ENCODE measurements at places on chromosomes 7 and 10.

GRCh38 chr10:80686734-80687475 lies 149.2 kb downstream of the SH2D4B start:
- peaks cover 11% of the 10 kb centered on the region for H3K27me3 ChIP-seq
- H3K27ac ChIP-seq: no peak overlapping the region
- H3K4me3 ChIP-seq: no peak overlapping the region
- H3K4me1 ChIP-seq: no peaks in the 10 kb centered on the region
- H3K36me3 ChIP-seq: no peaks in the 10 kb centered on the region

DNA sequence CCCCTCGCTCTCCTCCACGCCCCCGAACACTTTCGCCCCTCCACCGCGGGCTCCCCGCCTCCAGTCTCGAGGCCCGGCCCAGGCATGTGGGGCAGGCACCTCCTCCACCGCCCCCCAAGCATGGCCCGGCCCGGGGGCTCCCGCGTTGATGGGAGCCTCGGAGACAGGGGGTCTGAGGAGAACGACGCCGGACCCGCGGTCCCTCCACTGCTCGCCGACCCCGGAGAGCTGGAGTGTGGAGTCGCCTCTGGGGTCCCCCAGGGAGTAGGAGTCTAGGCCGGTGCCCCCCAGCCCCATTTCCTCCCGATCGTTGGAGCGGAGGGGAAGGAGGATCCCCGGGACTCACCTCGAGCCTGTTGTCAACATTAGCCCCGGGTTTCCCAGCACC lies 206 bp downstream of the UPF2 start:
- peak overlapping the region; percentile 95 for H3K4me3 ChIP-seq
- H3K36me3 ChIP-seq: peaks cover 20% of the 10 kb centered on the region
- peak overlapping the region; percentile 100 for H3K27ac ChIP-seq

DNA sequence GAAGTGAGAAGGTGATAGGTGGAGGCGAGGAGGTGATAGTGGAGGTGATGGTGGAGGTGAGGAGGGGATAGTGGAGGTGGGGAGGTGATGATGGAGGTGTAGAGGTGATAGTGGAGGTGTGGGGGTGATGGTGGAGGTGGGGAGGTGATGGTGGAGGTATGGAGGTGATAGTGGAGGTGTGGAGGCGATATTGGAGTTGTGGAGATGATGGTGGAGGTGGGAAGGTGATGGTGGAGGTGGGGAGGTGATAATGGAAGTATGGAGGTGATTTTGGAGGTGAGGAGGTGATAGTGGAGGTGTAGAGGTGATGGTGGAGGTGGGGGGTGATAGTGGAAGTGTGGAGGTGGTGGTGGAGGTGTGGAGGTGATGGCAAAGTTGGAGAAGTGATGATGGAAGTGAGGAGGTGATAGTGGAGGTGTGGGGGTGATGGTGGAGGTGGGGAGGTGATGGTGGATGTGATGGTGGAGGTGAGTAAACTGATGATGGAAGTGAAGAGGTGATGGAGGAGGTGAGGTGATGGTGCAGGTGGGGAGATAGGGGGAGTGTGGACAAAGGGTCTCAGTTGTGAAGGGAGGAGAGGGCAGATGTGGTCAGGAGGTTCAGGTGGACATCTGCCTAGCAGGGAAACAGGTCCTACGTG lies 36.6 kb downstream of the ADCY1 start:
- no peaks in the 10 kb centered on the region for H3K36me3 ChIP-seq
- no peak overlapping the region for H3K27ac ChIP-seq
- H3K4me3 ChIP-seq: no peak overlapping the region
- H3K27me3 ChIP-seq: peaks cover 13% of the 10 kb centered on the region
- no peaks in the 10 kb centered on the region for H3K4me1 ChIP-seq

GRCh38 chr7:95472581-95473161 lies 13.1 kb upstream of the ASB4 start:
- no peak overlapping the region for H3K27ac ChIP-seq
- H3K36me3 ChIP-seq: no peaks in the 10 kb centered on the region
- no peaks in the 10 kb centered on the region for H3K27me3 ChIP-seq

GRCh38 chr7:150977382-150978125 lies 567 bp downstream of the KCNH2 start:
- DNase-seq: no peak
- peaks cover 43% of the 10 kb centered on the region for H3K4me1 ChIP-seq
- H3K27me3 ChIP-seq: peaks cover 43% of the 10 kb centered on the region
- H3K4me3 ChIP-seq: peak overlapping the region; percentile 74
- H3K36me3 ChIP-seq: no peaks in the 10 kb centered on the region

DNA sequence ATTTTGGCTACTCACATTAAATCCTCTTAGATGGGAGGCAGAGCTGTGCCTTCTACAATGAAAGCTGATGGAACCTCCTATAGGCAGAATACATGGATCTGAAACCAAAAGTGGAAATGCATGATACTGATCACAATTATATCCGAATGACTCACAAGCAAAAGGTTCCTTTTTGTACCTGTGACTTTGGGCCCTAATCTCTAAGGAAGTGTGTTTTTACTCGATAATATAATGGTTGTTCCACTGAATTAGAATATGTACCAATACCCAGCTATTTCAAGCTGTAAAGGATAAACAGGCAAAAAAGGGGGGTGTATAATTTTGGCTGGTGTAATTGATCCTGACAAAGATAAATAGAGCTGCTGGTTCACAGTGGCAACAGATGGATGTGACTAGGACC lies 17.6 kb upstream of the LAMB1 start:
- H3K4me3 ChIP-seq: no peak overlapping the region
- no peak overlapping the region for H3K27ac ChIP-seq
- H3K36me3 ChIP-seq: no peaks in the 10 kb centered on the region
- H3K27me3 ChIP-seq: peaks cover 20% of the 10 kb centered on the region
- DNase-seq: no peak
- H3K4me1 ChIP-seq: no peaks in the 10 kb centered on the region

DNA sequence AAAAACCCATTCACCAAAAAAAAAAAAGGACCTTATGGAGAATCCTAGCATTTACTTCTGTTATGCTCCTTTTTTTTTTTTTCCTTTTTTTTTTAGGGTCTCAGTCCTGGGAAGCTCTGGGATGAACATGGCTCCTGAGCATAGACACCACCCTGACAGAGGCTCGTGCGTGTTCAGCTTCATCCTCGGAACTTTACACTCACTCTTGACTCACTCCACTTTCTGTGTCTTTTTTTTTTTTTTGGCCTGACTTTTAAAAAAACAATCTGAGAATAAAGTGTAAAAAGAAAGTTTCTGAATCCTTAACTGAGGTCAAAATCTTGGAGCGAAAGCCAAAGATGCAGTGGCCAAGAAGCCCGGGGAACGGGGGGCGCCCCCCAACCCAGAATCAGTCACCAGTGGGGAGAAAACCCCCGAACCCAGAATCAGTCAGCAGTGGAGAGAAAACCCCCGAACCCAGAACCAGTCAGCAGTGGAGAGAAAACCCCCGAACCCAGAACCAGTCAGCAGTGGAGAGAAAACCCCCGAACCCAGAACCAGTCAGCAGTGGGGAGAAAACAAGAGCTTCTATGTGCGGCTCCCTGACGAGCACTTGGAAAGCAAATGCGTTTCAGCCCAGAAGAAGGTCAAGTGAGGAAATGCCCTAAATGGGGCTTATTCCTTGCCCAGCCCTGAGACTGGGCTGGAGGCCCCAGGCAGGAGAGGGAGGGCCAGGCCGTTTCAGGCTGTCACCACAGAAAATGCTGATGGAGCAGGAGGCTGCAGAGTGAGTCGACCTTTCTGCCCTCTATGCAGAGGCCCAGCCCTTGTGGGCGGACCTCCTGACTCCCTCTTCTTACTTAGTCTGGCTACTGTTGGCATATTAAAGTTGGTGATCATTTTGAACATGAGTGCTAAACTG lies 19.0 kb upstream of the PFKP start:
- H3K36me3 ChIP-seq: no peaks in the 10 kb centered on the region
- no peak overlapping the region for H3K4me3 ChIP-seq
- no peak for DNase-seq
- H3K4me1 ChIP-seq: peaks cover 2% of the 10 kb centered on the region

DNA sequence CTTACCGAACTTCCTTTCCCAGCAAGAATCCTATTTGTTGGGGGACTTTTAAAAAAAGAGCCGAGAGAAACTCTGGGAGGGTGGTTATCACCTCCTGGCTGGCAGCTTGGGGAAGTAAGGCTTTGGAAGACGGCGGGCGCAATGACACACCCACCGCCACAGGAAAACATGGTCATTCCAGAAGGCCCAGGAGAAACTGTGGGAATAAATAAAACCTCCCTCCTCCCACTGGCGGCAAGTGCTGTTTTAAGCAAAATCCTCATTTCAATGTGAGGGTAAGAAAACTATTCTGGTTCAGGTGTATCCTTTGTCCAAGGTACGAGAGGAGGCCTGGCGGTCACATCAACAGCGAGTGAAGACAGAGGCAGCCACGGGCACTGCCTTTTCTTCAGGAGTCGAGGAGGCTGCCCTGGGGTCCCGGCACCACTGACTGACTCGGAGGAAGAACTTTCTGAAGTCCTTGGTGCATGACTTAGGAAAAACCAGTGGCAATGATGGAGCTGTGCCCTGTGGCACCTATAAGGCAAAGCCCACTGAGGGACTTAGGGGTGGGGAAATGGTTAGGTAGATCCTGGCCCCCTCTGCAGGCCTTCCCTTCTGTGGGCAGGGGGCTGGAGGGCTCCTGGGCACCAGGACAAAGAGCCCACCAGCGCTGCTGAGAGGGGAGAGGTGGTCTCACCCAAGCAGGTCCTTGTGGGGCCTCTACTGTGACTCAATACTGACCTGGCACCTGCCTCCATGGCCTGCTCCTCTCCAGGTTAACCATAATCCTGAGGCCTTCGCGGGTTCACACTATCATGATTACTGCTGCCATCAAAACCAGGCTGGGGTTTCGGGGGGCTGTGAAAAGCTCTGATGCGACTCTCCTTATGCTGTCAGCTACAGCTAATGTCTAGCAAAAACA lies 21.4 kb downstream of the DNAJB12 start:
- DNase-seq: no peak
- peaks cover 89% of the 10 kb centered on the region for H3K4me1 ChIP-seq
- peaks cover 25% of the 10 kb centered on the region for H3K36me3 ChIP-seq
- H3K4me3 ChIP-seq: peak overlapping the region; percentile 21
- no peaks in the 10 kb centered on the region for H3K27me3 ChIP-seq

- H3K4me1 ChIP-seq: peaks cover 24% of the 10 kb centered on the region
- no peak overlapping the region for H3K4me3 ChIP-seq
- no peak overlapping the region for H3K27ac ChIP-seq
- DNase-seq: no peak
- H3K36me3 ChIP-seq: no peaks in the 10 kb centered on the region
These were observed 9.6 kb downstream of the GRID1 start for GRCh38 chr10:86357041-86357440.

DNA sequence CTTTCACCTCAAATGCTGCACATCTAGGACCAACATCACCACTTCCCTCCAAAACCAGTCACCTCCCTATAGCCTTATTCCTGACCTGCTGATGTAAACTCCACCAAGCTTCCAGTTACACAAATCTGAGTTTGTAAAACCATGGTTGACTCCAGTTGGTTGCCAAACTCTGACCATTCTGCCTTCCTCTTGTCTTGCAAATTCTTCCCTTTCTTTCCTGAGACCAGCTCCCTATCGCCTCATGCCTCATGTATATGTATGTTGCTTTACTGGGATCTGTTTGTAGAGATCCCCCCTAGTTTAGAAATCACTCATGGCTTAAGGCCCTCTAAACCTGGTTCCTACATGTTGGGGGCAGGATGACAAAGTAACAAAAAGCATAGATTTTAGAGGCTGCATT lies 31.3 kb downstream of the PAX2 start:
- no peak overlapping the region for H3K4me3 ChIP-seq
- no peaks in the 10 kb centered on the region for H3K4me1 ChIP-seq
- H3K27ac ChIP-seq: no peak overlapping the region
- no peak for DNase-seq
- no peaks in the 10 kb centered on the region for H3K36me3 ChIP-seq

DNA sequence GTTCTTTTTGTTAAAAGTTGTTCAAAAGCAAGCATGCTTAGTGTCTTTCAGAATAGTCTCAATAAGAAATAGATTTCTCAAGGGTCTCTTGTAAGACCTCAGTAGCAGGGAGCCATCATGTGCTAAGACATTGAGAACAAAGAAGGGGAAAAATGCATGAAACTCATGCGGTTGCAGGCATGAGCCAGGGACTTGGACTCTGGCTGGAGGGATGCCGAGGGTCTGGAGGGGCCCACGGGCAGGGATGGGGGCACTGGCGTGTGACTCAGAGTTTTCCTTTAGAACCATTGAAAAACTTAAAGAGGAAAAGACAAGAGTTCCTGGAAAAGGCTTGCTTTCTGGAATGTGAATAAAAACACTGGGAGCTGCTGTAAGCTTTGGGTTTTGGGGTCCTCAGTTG lies 253.3 kb downstream of the CCDC3 start:
- no peak overlapping the region for H3K4me3 ChIP-seq
- no peak overlapping the region for H3K27ac ChIP-seq
- peaks cover 39% of the 10 kb centered on the region for H3K36me3 ChIP-seq
- DNase-seq: no peak
- H3K4me1 ChIP-seq: peaks cover 10% of the 10 kb centered on the region
- H3K27me3 ChIP-seq: no peaks in the 10 kb centered on the region

- H3K4me1 ChIP-seq: no peaks in the 10 kb centered on the region
- no peaks in the 10 kb centered on the region for H3K27me3 ChIP-seq
- H3K36me3 ChIP-seq: no peaks in the 10 kb centered on the region
- no peak overlapping the region for H3K4me3 ChIP-seq
- H3K27ac ChIP-seq: no peak overlapping the region
These were observed 1124.4 kb downstream of the TYW1 start for GRCh38 chr7:68121056-68121455.

GRCh38 chr10:120115959-120116358 lies 223.4 kb downstream of the SEC23IP start:
- no peaks in the 10 kb centered on the region for H3K4me1 ChIP-seq
- peaks cover 17% of the 10 kb centered on the region for H3K27me3 ChIP-seq
- H3K36me3 ChIP-seq: no peaks in the 10 kb centered on the region
- no peak for DNase-seq
- no peak overlapping the region for H3K4me3 ChIP-seq

GRCh38 chr10:61456095-61456789 lies 3.1 kb upstream of the TMEM26 start:
- H3K36me3 ChIP-seq: no peaks in the 10 kb centered on the region
- no peak overlapping the region for H3K4me3 ChIP-seq
- peaks cover 8% of the 10 kb centered on the region for H3K4me1 ChIP-seq
- H3K27ac ChIP-seq: no peak overlapping the region
- peaks cover 40% of the 10 kb centered on the region for H3K27me3 ChIP-seq
- DNase-seq: no peak
